ENCODE measurements at places on chromosomes 3 and 15.

DNA sequence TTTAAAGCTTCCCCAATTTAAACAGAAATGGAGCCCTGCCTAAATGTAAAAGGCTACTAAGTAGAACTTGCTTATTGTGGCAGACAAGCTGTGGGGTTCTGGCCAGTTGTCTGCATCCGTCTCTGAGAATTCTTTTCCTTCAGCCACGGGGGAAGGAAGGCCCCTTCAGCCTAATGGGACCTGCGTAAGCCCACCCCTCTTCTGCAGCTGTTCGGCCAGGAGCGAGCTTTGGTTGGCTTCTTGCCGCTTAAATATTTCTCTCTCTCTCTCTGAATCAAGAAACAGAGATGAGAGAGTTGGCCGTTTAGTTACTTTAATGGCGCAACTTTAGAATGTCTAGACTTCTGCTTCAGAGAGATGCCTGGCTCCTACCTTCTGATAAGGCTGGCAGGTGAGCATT, 151.7 kb upstream of the PROK2 start:
- no peak for DNase-seq

DNA sequence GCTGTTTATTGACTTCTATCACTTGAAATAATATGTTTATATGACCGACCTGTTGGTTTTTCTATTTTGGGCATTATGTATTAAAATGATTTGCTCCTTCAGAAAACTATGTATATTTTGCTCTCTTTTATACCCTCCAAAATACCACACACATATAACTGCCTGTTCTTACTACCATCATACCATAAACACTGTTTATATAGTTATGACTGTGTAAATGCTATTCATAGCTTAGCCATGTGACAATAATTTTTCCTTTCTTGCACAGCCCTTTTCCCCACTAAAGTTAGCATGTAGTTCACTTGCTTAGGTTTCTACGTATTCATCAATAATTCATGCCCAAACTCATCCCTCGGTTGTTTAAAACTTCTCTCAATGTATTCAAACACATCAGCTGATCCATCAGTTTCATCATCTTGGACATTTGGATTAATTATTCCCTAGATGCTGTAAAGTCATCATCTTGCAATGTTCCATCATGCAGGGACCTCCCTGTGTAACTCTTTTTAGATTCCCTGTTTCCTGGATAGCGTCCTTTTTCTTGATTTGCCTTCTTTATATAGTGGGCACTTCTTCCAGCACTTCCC, 8.2 kb upstream of the RYK start:
- no peak for DNase-seq

DNA sequence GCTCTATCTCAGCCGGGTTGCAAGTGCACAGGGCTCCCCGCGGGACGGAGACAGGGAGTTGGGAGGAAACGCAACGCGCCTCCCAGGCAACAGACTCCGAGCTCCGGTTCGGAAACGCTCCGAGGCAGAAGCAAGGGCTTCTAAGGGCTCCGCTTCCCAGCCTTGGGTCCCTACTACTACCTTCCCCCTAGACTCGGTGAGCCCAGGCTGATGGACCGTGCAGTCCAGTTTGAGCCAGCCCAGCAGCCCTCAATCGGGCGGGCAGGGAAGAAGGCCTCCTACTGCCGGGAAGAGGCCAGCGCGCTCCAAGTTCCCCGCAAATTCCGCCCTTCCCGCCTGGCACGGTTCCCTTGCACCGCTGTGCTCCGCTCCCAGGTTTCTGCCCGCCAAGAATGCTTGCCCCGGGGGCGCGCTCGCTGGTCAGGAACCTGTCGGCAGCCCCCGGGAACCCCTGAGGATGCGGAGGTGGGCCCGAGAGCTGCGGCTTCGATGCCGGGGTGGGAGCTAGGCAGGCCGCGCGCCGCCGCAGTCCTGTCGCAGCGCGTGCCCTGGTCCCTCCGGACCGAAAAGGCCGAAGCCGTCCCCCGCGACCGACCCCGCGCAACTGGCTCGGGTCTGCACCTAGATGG, 728 bp downstream of the TRANK1 start:
- peak; percentile 34 for DNase-seq

- no peak for DNase-seq
These were observed at the start of gene VWA5B2 for GRCh38 chr3:184229394-184230080. TSS of gene VWA5B2 (plus strand) at chr3:184229585. CDS start at chr3:184230529, 944 bp downstream.

- DNase-seq = no peak
These were observed 45.8 kb downstream of the ZNF710 start for GRCh38 chr15:90046911-90047392.

DNA sequence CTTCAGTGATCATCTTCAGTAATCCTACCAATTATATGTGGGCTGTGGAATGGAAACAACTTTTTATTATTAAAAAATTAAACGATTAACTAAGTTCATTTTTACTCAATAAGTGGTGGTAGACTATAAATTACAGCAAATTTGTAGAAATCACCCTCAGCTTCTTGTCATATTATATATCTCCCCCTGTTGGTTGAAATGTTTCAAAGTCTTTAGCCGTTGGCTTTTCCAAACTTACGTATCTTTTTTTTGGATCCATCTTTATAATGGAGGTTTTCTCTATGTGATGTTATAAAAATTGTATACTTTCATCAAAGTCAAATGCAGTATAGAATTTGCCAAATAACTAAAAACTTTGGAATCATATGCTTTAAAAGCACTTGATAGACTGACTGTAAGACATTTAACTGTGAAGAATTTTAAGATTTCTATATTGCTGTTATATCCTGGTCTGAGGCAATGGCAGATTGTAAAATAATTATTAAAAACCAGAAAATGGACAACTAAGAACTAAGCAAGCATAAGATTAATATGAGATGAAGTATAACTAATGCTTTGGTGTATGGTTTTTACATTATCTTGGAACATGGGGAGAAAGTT, 44.7 kb downstream of the ATP11B start:
- DNase-seq = no peak

- DNase-seq = no peak
These were observed 109.7 kb downstream of the OCA2 start for GRCh38 chr15:27989427-27989826.

DNA sequence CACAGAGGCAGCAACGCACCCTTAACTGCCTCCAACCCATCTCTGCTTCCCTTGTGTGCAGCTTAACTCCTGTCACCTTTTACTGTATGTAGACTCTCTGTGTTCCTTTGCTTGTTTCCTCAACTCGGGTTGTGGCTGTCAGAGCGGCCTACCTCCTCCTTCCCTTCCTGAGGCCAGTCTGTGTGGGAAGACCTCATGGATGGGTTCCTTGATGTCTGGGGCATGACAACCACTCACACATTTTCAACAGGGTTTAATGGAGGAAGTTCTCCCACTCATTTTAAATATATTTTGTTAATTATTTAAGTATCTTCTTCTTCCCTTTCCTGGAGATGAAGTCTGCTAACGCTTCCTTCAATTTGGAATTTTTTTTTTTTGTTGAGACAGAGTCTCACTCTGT, 1.8 kb upstream of the CSPG5 start:
- DNase-seq = no peak

DNA sequence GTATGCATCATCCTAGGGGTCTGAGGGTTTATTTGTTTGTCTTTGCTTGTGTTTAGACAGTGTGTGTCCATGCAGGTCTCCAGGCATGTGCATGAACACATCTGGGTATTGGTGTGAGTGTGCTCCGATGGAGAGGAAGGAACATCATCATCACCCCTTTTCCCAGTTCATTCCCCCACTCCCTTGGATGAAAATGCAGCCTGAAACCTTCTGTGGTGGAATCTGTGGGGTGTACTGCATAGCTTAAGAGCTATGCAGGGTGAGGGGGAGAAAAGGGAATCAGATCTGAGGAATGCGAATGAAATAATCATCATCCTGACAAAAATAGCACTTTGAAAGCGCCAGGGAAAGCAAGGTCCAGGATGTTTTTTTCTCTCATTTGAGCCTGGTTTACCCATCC, 520.1 kb downstream of the NTRK3 start:
- DNase-seq = no peak

DNA sequence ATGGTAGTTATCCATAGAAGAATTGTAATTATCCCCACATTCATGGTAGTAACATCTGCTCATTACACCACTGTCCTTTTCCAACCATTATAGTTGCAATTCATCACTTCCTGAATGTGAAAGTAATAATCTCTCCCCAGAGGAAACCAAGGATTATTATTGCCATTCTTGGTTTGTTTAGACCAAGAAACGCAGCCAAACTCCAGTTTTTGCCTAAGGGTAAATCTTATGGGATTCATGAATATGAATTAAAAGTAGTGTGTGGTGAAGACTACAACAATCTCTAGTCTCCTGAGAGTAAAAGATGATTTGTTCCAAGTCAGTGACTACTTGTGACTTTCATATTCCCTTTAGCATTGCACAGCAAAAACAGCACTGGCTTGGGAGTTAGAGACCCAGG, 45.7 kb upstream of the ABI3BP start:
- no peak for DNase-seq

DNA sequence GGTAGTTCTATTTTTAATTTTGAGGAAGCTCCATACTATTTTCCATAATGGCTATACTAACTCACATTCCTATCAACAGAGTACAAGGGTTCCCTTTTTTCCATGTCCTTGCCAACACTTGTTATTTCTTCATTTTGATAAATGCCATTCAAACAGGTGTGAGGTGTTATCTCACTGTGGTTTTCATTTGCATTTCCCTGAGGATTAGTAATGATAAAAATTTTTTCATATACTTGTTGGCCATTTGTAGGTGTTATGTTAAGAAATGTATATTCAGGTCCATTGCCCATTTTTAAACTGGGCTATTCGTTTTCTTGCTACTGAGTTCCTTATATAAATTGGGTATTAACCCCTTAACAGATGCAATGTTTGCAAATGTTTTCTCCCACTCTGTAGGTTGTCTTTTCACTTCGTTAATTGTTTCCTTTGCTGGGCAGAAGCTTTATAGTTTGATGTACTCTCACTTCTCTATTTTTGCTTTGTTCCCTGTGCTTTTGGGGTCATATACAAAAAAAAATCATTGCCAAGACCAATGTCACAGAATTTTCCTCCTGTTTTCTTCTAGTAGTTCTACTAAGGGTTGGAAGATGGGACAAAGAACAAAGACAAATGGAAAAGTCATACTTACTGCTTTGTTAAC, 11.0 kb upstream of the VPS39 start:
- no peak for DNase-seq

GRCh38 chr3:193388361-193388760, 9.8 kb upstream of the ATP13A5 start:
- no peak for DNase-seq

DNA sequence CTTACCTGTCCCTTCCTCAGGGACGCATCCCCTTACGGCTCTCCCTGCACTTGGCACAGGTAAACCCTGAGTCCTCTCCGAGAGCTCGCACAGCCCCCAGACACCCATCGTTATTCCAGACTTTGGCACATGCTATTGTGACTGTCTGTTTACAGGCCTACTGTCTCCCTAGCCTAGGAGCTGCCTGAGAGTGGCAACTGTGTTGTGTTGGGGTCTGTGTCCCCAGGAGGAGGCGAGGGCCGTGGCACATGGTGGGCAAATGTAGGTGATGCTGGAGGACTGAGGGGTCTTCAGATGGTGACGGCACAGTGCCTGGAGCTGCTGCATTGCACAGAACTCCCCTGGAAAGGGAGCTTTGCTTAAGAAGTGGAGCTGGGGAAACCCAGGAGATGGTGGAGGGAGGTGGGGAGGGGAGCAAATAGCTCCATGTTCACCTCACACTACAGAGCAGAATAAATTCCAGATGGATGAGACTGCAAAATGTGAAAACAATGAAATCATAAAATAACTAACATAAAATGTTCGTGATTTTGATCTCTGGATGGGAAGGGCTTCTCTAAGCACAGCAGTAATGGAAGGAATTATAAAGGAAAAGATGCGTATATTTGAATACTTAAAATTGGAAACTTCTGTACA, 96.5 kb downstream of the SMAD6 start:
- DNase-seq = no peak

DNA sequence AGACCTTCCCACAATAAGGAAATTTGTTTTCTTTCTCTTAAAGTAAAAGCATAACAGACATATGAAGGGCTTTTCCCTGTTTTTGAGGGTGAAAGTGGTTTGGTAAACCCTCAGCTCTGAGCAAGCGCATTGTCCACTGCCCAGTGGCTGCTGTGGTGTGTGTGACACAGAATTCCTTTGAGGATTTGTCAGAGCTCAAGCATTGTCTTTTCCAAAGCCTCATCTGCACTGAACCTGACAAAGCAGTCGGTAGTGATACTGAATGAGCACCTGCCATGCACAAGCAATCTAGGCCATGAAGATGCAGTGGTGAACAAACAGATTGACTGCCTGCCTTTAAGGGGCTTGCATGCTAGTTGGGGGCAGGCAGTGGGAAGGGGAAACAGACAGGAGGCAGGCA, 128.3 kb downstream of the PLCL2 start:
- DNase-seq = no peak

GRCh38 chr3:196666001-196666867, 26.7 kb downstream of the NRROS start:
- DNase-seq = peak; percentile 19

GRCh38 chr3:37179144-37179967, 5.0 kb upstream of the LRRFIP2 start:
- no peak for DNase-seq

DNA sequence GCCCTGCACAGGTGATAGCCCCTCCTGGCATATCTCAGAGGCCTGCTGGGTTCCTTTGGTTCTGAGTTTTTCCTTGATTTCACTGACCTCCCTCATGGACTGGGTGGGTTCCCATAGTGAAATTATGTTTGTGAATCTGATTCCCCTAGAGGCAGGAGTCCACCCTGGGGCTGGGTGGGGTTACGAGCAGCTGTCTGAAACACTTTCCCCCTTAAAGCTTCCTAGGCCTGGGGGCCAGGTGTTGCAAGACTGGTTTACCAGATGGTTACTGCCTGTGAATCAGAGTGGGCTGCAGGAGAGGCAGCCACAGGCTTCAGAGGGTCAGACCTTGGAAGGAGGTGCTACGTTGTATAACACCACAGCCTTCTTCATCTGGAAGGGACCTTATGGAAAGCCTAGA, 34.3 kb downstream of the IL20RB start:
- no peak for DNase-seq

DNA sequence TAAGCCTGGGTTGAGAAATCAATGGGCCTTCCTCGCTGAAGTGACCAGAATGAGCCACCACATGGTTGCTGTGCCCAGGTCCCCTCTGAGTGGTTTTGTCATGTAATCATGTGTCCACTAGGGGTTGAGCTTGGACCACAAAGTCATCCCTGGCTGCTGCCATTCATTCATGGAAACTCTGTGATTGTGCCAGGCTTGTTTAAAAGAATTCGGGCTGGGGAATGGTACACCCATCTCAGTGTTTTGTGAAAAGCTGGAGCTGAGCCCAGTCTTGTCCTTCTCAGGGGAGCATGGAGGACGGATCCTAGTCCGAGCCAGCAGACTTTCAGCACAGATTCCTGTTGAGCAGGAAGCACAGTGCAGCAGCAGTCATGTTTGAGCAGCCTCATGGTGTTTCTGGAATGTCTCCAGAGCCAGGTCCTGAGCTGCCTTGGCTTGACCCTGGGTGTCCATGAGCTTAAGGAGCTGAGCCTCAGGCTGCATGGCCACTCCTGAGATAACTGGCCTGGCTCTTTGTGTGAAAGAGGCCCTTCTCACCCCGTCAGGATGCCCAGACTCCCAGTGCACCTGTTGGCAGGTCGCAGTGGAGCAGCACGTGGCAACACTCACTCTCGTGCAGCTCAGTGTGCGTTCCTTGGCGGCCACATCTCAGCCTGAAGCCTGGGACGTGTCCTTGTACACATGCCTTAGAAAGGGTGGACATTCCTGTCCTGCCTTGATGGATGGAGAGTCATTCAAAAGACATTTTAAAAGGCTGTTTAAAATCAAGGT, 260.3 kb upstream of the TPM1 start:
- no peak for DNase-seq

Data from hypothalamus (tissue), 51 donors.